Inflammatory macrophage (primary cell): ENCODE measurements at places on chromosomes 13 and 19.

GRCh38 chr13:102680842-102681740, 13.8 kb downstream of the METTL21C start:
- peak; percentile 49 for DNase-seq

DNA sequence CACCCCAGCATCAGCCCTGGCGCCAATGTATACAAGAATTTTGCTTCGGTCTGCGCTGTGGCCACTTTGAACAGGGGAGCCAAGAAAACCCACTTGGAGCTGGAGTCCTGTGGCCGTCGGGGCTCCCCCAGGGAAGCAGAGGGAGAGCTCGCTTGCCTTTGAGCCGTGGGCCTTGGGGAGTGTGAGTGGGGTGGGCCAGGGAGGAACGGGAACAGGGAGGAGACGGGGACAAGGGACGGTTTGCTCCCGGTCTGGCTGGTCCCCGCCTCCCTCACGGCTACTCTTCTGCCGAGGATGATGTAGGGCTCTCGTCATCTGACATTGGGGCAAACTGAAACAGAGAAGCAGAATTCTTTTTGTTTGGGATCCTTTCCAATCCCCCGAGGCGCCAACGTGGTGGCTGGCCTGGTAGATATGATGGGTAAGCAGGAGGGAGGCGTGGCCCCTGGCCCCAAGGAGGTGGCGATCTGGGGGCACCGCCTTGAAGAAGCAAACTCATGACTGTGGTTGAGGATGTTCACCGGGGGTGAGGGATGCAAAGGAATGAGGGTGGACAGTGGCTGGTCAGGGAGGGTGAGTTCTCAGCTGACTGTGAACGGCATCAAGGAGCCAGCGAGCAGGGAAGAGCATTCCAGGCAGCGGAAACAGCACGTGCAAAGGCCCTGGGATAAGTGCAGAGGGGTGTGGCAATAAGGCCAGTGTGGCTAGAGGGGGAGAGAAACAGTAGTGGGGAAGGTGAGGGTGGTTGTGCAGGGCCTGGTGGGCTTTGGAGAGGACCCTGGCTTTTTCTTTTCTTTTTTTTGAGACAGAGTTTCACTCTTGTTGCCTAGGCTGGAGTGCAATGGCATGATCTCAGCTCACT, 10.9 kb upstream of the SPC24 start:
- no peak for DNase-seq

DNA sequence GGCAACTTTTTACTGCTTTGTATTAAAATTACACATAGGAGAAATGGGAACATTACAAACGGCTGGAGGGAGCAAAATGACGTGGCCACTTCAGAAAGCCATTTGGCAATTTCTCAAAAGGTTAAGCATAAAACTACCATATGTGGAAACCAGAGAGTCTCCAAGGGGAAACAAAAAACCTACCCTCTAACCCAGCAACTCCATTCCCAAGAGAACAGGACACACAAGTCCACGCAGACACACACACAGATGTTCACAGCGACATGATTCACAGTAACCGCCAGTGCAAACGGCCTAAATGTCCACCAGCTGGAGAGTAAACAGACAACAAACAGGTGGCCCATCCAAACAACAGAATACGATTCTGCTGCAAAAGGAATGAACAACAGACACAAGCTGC, 37.2 kb downstream of the STK24 start:
- no peak for DNase-seq

DNA sequence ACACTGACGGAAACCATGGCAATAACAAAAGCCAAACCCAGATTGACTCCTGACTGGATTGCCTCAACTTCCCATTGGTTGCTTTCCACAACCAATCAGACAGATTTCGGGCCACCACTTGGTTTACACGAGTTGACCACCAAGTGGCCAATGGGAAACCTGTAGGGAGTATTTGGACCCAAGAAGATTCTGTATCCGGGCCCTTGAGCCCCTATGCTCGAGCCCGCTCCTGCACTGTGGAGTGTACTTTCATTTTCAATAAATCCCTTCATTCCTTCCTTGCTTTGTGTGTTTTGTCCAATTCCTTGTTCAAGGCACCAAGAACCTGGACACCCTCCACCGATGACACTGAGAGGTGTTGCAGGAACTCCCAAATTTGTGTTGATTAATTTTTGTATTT, 24.1 kb upstream of the URI1 start:
- DNase-seq = no peak

DNA sequence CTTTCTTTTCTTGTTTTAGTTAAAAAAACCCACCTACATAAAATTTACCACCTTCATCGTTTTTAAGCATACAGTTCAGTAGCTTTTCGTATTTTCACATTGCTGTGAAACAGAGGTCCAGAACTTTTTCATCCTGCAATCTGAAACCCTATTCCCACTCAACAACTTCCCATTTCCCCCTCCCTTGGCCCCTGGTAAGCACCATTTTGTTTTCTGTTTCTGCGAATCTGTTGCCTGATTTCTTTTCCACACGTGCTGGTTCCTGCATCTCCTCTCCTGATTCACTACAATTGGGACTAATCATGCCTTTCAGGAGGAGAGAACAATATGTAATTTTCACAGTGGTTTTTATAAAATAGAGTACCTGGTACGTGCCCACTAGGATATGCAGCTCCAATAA, 149.2 kb upstream of the RNF113B start:
- no peak for DNase-seq

- DNase-seq = no peak
Measured at GRCh38 chr13:113639616-113640262, 18.3 kb downstream of the ATP4B start.

DNA sequence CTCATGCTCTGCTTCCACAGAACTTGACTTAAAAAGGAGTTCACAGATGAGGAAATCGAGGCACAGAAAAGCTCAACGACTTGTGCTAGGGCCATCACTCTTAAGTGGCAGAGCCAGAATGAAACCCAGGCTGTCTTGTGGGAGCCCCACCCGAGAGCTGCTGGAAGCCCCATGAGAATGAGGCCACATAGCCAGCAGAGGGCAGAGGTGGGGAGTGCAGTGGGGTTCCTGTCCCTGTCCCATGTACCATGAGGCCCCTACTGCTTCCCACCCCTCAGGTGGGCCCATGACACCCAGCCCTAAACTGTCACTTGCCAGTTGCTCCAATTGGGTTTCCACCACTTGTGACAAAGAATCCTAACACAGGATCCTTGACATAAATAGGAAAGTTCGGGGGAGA, 175.9 kb downstream of the IRS2 start:
- peak; percentile 57 for DNase-seq

GRCh38 chr19:49497047-49497788, 984 bp downstream of the RPS11 start:
- peak; percentile 92 for DNase-seq

GRCh38 chr19:50480281-50481111, 3.8 kb upstream of the GARIN5A start:
- no peak for DNase-seq

DNA sequence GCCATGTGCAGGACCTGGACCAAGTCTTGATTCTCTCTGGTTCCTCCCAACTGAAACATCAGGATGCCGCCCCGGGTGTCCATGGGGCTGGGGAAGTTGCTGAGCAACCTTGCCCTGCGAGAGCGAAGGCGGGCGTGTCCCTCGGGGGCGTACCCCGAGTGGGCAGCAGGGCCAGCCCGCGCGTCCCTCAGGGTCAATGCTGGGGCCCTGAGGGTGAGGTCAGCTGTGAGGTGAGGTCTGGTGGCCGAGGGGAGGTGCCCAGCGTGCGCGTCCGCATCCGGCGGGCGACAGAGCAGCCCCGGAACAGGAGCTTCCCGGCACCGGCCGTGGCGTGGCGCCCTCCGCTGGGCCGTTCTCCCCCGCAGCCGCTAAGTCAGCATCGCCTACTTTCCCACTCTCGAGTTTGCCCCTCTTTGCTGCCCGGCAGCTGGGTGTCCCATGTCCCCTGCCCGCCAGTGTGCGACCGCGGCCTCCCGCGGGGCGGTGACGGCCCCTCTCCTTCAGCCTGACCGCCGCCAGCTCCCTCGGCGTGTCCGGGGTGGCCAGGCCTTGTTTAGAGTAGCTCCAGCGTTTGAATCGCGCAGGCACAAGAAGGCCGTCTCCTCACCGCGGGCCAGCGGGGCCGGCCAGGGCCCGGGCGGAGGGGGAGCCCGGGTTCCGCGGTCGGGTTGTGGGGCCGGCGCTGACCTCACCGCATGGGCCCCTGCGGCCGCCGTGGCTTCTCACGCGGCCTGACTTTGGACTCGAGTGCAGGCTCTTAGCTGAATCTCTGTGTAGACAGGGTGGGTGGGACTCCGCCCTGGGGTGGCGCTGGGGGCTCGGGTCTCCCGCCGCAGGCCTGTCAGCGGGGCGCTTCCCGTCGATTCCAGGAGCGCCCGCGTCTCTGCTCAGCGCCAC, 33.0 kb downstream of the GJA3 start:
- peak; percentile 68 for DNase-seq

DNA sequence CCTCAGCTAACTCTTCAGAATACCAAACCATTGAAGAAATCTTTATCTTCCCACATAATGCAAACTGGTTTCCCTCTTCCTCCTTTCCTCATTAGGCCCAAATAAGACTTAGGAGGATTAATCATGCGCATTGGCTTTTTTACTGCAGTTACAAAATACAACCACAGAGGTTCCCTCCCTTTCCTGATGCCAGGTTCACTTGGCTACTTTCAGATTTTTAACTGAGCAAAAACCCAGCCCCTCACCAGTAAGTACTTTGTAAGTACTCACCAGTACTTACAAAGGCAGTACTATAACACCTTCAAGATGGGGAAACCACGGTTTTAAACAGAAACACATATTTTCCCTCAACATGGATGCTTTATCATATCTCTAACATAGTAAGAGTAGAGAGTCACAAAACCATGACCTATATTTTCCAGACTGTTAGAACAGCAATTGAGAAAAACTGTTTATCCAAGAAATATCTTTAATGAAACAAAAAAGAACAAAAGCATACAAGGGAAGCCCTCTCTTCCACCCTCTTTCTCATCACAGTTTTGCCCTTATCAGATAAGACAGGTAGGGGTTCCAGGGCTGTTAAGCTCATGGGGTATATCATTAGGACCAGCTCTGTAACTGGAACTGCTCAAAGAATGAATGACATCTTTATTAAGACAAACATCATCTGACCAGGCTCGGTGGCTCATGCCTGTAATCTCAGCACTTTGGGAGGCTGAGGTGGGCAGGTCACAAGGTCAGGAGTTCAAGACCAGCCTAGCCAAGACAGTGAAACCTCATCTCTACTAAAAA, 12.7 kb downstream of the FOXO1 start:
- DNase-seq = peak; percentile 63

GRCh38 chr13:110944968-110945927, 30.4 kb upstream of the ANKRD10 start:
- no peak for DNase-seq

GRCh38 chr13:84867246-84867645, 932.0 kb downstream of the SLITRK6 start:
- DNase-seq = no peak

DNA sequence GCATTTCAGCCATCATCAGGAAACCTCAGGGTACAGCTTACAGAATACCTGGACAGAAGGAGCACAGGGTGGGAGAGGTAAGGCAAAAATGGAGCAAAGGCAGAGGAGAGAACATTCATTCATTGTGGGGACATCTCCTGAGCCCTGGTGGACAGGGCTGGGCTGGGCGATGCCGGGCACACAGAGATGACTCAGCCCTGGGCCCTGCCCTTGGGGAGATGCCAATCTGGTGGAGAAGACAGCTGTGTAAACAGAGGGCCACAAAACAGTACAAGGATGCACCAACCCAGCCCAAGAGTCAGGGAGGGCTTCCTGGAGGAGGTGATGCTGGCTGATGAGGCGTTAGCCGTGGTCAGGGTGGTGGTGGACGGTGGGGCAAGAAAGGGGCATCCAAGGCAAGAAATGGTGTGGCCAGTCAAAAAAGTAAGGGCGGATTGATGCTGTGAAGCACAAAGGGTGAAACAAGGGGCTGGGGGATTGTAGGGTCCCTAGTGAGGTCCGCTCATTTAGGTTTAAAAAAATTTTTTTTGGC, 3.6 kb upstream of the HAS1 start:
- DNase-seq = no peak

DNA sequence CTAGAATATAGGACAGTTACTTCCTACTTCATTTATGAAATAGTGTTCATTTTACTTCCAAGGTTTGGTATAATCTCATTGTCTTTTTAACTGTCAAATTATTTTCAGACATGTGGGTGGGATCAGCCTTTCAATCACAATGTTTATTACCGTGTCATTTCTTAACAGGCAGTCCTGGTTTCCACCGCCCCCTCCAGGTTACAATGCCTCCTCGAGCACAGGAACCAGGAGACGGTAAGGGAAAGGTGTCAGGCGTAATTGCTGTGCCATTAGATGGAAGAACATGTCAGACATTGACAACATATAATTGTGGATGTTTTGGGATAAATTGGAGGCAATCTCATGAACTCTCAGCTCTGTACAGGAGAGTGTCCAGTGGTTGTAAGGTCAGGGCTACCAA, 36.5 kb downstream of the SCEL start:
- DNase-seq = no peak

DNA sequence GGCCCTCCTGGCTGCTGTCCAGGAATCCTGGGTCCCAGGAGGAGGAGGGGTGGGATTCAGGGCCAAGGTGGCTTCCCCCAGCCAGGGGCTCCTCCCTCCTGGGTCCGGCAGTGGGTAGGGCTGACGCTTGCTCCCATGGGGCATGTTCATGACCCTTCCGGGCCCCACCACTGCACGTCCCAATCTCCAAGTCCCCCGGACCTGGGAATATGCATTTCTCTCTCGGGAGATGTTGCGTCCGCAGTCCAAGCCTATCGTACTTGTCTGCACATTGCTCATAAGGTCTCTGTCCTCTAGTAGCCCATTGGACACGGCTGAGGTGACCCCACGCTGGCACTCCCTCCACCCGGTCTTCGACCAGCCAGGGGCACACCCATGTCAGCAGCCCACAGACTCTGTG, 192.3 kb downstream of the TEX29 start:
- DNase-seq = no peak

- no peak for DNase-seq
Measured at GRCh38 chr13:48559638-48560320, 26.9 kb upstream of the RCBTB2 start.

DNA sequence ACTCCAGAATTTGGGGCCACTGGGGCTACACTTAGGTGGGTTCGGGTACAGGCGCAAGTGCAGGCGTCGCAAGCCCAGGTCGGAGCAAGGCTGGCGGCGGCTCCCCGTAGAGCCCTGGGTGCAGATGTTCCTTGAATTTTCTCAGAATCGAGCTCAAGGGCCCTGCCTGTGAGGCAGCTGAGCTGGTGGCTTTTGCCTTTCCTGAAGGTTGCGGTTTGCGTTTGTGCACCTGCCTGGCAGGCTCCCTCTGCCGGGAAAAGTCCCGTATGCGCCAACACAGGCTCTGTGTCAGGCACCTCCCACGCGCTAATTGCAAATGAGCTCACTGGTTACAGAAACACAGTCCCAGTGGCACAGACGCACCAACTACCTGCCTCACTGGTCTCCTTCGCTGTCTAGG, 5.9 kb downstream of the DOHH start:
- DNase-seq = no peak

DNA sequence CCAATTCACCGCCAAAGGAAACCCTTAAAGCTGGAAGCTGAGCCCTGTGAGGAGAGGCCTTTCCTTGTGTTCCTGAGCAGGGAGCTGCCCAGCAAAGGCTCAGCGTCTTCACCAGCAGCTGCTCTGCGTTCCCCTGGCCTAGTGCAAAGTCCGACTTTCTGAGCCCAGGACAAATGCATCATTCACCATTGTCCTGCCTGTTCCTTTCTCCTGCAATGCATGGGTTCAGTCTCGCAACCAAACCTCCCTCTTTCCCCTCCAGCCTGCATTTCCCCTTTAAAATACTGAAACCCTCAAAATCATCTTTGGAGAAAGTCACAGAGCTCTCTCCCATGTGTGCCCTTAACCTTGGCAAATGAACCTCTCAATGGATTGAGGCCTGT, 12.9 kb upstream of the TMEM255B start:
- DNase-seq = no peak
